ENCODE measurements at places on chromosomes 13 and 19.

GRCh38 chr13:84609716-84610115 lies 727.4 kb upstream of the SLITRK1 start:
- no peak for DNase-seq

- no peak for DNase-seq
Observed at GRCh38 chr13:68872338-68872737, 1235.3 kb upstream of the ATXN8OS start.

GRCh38 chr13:49164712-49165111 lies 55.4 kb upstream of the MLNR start:
- DNase-seq = no peak

- no peak for DNase-seq
Observed at GRCh38 chr13:97493456-97493855, 59.5 kb downstream of the RAP2A start.

- no peak for DNase-seq
Observed at GRCh38 chr19:2624537-2625091, 77.9 kb downstream of the GNG7 start.

DNA sequence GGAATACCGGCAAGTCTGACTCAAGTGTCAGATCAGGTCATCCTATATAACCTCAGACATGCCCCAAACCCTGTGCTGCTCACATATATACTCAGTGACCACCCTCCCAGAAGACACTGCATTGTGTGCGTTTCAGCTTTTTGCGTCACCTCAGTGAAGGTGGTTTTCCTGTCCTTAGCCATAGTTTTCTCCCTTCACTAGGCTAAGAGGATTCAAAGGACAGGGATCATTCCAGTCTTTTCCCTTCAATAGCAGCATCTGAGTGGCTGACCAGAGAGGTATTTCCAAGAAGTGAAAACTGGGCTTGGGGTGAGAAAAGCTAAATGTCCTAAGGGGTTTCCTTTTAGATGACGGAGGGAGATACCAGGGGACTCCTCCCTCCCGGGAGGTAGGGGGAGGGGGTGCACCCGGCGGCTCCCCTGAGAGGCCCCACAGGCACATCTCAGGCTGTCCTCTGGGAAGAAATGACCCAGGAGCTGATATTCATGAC lies 12.7 kb upstream of the OR10H1 start:
- DNase-seq = no peak

DNA sequence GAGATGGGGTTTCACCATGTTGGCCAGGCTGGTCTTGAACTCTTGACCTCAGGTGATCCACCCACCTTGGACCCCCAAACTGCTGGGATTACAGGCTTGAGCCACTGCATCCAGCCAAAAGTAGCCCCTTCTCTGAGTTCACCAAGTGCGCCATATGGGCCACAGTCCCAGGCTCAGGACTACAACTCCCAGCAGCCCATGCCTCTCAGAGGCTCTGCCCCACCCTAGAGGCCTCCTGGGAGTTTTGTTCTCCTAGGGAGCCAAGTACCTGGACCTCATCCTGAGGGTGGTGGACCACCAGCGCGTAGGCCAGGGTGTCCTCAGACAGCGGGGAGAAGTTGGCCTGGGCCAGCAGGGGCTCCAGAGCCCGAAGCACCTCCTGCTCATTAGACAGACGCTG lies 18.8 kb downstream of the TMEM143 start:
- DNase-seq = no peak

DNA sequence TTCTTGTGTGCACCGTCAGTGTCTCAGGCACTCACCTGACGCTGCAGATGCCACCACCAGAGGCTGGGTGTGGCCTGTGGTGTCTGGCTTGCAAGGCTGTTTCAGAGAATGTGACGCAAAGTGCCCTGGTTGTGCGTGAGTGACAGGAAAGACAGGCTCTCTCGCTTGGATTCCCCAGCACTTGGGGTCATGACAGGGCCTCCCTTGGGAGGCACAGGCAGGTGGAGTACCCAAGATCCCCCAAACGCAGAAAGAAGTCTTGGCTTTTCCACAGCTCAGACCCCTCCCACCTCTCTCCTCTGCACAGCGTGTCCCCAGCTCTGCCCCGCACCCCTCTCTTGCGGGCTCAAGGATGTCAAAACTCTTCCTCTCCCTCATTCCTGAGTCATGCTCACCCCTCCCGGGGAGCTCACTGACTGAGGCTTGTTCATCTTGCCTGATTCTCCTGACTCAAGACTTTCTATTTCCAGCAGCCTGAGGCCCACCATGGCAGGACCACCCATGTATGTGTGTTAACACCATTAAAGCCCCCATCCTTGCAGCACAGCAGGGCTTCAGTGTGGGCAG lies 21.0 kb downstream of the DHX34 start:
- DNase-seq = no peak

DNA sequence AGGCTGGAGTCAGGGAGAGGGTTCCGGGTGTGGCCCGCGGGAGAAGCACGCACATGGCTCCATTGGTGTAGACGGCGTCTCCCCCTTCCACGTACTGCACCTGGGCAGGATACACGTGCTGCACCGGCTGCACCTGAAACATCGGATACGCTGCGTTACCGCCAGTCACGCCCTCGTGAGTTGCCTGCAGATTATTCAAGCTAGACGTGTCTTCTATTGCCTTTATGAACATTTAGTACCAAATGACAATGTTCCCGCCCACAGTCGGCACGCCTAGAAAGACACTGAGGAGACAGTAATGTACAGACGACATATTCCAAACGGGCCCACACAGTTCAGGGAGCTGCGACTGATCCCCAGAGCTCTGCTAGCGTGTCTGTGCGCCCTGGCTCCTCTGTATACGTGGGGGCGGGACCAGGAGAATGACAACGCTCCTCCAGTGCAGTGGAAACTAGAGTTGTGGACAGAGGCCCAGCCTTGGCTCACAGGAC lies 64.1 kb upstream of the RANBP3 start:
- no peak for DNase-seq

DNA sequence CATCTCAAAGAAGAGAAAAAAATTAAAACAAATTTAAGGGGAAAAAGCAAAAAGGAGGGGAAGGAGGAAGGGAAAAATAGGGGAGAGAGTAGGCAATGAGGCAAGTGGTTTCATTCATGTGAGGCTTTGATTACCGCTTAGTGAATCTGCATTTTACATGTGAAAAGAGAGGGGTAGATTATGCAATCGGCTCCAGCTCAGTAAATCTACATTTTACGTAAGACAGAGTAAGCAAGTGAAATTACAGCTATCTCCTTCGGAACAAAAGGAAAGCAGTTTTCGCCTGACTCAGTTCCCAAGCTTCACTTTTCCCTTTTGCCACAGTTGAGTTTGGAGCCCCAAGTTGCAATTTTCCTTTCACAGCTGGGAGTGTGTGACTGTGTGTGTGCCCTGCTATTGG lies 16.0 kb upstream of the OLFM2 start:
- no peak for DNase-seq

GRCh38 chr13:79448413-79448812 lies 32.5 kb upstream of the NDFIP2 start:
- DNase-seq = no peak

DNA sequence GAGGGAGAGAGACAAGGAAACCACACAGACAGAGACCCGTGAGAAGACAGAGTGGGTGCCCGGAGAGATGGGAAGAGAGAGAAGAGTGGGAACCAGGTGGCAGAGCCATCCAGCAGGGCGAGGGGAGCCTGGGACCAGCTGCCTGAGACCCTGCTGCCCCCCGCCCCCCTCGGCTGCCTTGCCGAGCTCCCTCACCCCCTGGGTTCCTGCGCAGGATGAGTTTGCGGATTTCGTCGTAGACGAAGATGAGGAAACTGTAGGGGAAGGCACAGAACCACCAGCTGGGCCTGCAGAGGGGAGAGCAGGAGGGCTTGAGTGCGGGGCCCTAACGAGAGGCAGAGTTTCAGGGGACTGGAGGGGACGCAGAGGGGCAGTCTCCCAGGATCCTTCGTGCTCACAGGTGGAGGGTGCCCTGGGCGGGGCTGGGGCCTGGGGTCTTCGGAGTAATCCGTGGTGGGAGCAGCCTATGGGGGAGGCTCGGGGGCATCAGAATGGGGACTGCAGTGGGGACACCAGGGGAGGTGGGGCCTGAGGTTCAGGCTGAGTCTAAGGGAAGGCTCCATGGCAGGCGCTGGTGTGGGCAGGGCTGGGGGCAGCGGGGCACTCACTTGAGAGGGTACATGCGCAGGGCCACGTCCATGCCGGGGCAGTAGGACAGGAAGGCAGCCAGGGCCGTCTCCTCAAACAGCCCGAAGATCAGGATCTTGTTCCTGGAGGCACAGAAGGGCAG lies 8.1 kb upstream of the RABAC1 start:
- no peak for DNase-seq

DNA sequence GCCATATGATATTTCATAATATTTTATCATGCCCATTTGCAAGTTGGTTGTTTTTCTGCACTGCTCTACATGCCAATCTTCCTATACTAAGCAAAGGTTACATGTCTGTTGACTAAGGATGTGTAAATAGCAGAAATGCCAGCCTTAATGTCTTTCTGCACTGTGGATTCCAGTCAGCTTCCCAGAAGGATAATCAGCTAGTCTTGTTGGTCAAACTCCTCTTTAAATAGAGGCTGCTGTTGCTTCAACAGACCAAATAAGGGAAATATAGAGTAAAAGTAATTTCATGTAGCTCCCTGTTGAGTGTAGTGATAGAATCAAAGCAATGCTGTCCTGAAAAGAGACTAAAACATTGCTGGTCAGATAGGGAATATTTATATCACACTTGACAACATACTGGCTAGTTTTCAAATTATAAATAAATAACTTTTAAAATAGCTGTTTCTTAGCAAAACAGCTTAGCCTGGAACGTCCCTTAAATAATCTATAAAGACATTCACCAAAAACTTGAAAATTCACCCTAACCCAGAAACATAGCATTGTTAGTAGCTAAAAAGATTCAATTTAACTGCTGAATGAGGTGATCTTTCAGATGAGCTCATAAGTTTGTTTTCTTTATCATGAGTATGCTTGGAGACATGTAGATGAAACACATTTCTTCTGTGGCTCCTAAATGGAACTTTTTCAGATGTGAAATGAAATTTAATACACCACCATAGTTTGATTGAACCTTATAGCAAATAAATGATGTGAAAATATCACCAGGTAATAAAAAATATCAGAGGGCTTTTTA lies 56.6 kb downstream of the FRY start:
- DNase-seq = no peak

- no peak for DNase-seq
Observed at GRCh38 chr13:24407844-24408243, 98.5 kb downstream of the C1QTNF9 start.

- DNase-seq = no peak
Observed at GRCh38 chr19:18494267-18494607, 27.6 kb downstream of the ELL start.

DNA sequence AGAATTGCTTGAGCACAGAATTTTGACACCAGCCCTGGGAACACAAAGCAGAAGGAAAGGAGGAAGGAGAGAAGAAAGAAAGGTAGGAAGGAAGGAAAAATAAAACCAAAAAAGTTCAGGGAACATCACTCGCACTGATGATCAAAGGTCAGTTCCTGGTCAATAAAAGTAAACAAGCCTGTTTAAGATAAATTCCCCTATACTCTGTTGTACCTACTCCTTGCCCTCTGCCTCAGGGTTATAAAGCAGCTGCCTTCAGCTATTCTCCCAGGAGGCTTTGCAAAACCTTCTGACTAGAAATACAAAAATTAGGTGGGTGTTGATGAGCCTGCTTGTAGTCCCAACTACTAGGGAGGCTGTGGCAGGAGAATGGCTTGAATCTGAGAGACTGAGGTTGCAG lies 14.9 kb upstream of the ZNF91 start:
- DNase-seq = no peak

DNA sequence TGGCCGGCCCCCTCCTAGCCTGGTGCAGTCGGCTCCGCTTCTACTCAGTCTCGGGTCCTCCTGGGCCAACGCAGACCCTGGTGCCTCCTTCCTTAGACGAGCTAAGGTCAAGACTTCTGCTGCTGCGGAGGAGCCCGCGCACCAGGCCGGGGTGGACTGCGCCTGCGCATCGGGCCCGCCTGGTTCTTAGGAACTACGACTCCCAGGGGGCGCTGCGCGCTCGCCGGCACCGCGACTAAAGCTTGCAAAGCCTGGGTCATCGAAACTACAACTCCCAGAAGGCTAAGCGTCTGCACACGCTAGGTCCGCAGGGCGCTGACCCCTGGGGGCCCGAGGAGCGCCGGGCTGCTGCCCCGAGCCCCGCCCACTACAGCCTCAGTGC lies at the start of gene ZNF835:
Gene ZNF835 (minus strand): TSS at position 145 of the 382 bp plus-strand sequence. CDS start 6,559 bp downstream, outside the sequence.
- peak; percentile 50 for DNase-seq

DNA sequence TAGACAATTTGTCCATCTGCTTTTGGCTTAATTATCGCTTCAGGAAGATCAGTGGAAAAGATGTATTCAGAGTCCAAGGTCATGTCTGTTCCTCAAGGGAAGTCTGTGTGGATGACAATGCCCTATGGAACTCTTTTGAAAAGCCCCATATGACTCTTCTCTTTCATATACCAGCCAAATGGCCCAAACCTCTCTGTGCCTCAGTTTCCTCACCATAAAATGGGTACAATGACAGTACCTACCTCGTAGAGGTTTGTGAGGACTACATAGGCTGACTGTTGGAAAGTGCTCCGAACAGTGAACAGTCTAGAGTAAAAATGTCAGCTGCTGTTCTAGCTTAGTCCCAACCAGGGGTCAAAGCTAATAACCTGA lies 104.6 kb downstream of the COL4A2 start:
- no peak for DNase-seq

DNA sequence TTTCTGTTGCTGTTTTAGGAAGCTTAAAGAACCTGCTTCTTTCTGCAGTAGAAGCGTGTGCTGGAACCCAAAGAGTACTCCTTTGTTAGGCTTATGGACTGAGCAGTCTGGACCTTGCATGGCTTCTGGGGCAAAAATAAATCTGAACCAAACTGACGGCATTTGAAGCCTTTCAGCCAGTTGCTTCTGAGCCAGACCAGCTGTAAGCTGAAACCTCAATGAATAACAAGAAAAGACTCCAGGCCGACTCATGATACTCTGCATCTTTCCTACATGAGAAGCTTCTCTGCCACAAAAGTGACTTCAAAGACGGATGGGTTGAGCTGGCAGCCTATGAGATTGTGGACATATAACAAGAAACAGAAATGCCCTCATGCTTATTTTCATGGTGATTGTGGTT lies 103.1 kb downstream of the TNFRSF19 start:
- DNase-seq = no peak

DNA sequence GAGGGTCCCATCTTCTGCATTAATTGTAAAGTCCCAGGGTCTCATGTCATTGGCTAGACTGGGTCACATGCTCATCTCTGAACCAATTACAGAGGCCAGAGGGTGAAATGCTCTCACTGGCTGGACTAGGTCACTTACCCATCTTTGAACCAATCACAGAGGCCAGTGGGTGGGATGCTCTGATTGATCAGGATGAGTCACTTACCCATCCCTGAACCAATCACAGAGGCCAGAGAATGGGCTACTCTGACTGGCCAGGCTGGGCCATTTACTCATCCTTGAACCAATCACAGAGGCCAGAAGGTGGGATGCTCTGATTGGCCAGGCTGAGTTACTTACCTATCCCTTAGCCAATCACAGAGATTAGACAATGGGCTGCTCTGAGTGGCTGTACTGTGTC lies 5.3 kb downstream of the MISP start:
- no peak for DNase-seq

DNA sequence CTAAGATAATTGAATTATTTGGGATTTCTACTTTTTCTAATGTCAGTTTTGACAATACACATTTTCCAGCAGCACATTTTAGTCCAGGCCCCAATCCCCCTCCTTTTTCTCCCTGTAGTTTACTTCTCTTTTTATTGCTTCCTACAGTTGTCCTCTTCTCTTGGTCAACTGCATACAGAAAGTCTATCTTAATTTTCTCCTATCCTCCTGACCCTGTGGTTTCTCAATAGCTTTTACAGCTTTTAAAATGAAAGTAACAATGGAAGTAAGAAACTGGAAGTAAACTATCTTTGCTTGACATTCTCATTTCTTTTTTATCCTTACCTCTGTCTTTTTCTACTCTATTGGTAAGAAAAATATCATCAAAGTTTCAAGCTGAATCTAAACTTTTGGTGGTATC lies 106.5 kb upstream of the OXGR1 start:
- no peak for DNase-seq

- DNase-seq = no peak
Observed at GRCh38 chr13:110410000-110410399, 102.9 kb downstream of the COL4A2 start.
